CD4-positive, alpha-beta T cell treated with Interleukin-17A for 4 hours (primary cell): ENCODE measurements at places on chromosomes 12 and 14.

DNA sequence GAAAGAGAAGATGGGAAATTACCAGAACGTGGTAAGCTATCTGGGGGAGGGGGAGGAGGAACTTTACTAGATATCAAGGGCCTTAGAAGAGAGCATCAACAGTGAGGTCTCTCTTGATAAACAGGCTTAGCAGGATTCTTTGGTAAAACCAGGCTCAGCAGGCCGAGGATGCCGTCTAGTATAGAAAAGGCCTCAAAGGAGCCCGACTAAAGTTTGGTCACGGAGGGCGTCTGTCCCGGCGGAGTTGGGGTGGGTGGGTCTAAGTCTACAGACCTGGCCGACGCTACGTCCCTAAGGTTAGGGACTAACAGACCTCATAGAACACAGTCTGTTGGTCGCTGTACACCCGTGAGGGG, 538 bp upstream of the TIGAR start:
- no peak for DNase-seq

- no peak for DNase-seq
Observed at GRCh38 chr12:117034701-117035151, 64.5 kb downstream of the TESC start.

DNA sequence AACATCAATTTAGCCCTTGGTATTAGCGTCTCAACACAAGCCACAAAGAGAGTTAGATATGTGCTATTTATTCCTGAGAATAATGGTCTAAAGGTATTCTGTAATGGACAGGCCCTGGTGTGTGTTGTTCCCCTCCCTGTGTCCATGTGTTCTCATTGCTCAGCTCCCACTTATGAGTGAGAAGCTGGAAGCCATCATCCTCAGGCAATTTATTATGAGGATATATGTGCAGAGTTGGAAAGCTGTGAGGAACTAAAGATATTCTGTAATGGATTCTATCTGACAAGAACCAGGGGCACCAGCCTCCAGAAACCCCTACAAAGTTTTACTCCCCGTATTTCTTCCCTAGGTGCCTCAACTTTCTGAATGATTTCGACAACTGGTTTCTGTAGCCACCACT, 210.8 kb downstream of the GRIN2B start:
- DNase-seq = no peak

DNA sequence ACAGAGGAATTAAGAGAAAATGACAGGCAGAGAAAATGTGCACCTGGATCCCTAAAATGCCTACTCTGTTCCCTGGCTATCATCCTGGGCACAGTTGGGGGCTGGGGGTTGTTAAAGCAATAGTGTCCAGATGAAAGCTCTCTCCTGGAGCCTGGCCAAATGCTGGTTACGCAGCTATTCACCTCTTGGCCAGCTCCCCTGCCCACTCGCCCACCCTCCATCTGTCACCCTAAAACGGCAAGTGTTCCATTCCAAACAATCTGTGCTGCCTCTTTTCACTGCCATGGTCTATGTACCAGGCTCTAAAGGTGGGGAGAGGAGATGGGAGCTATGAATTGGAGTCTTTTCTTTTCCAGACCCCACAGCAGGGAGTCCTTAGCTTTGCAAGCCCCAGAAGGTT, 24.7 kb upstream of the NPFF start:
- no peak for DNase-seq

DNA sequence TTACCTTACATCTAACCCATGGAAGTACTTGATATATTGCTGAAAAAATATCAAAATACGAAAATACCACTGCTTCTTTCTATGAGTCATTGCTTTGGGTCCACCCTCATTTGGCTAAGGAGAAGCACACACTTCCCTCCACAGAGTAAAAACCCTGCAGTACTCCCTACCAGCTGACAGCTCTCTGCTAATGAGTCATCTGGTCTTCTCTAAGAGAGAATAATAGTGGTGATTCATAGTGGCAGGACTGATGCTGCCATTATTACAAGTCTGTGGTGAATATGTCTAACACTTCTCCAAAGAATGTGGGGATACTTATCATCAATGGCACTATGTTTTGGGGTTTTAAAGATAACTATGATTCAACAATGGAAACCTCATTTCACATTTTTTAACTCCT, 90.7 kb downstream of the PPFIA2 start:
- DNase-seq = no peak

- peak; percentile 12 for DNase-seq
Observed at GRCh38 chr12:754473-754820, 2.1 kb downstream of the WNK1 start.

- DNase-seq = no peak
Observed at GRCh38 chr12:102503056-102503681, 22.8 kb upstream of the IGF1 start.

GRCh38 chr14:99650189-99650588, 5.3 kb downstream of the HHIPL1 start:
- DNase-seq = no peak

GRCh38 chr14:39109893-39110715, 4.0 kb upstream of the GEMIN2 start:
- no peak for DNase-seq

GRCh38 chr12:79648881-79649280, 41.9 kb downstream of the PAWR start:
- DNase-seq = no peak

- DNase-seq = no peak
Observed at GRCh38 chr12:32265951-32266350, 133.4 kb upstream of the FGD4 start.

DNA sequence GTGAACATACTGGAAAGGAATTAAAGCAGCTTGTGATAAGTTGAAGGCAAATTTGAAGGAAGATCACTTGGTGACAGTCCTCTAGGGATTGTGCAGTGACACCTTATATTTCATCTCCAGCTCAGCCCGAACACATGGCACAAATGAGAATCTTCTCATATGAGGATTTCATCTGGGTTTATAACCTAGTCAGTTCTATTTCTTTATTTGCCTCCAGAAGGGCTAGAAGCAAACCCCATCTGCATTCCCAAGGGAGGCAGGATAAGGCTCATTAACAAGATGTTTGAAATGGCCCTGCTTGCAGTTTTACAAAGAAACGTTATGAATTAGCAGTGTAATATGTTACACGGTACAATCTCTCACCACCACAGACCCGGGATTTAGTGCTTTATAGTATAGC, 90.7 kb upstream of the KRR1 start:
- DNase-seq = no peak

DNA sequence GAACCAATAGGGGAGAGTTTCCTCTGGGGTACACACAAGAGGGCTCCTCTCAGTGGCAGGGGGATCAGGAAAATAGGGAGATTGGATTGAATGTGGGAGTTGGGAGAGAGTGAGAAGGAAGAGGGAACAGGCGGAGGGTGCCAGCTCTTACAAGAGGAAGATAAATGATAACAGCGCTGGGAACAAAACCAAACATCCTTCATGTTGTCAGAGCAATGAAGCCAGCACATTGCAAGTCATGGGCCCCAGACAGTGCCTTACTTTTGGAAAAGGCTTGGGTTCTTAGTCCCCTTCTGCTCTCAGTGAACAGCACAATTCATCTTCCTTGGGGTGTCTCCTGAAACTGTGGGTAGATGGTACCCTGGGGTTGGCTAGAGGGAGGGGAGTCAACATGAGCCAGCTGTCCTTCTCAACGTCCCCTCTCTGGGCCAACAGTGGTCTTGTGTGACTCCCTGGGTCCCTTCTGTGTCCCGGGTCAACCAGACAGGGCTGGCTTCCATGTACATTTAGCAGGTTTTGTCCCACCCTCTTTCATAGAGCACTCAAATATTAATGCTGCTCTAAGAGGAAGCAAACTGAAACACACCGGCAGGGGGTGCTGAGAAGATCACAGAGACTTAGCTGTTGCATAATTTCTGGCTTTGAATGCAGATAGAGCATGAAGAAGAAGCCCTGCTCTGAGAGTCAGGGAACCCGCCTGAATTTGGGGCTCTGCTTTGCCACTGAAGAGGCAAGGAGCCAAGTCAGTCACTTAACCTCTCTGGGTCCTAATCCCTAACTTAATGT, 138.5 kb downstream of the ESRRB start:
- DNase-seq = no peak

- no peak for DNase-seq
Observed at GRCh38 chr12:87794854-87795253, 234.3 kb downstream of the C12orf50 start.

GRCh38 chr14:73502017-73502619, 11.4 kb downstream of the RIOX1 start:
- DNase-seq = no peak

DNA sequence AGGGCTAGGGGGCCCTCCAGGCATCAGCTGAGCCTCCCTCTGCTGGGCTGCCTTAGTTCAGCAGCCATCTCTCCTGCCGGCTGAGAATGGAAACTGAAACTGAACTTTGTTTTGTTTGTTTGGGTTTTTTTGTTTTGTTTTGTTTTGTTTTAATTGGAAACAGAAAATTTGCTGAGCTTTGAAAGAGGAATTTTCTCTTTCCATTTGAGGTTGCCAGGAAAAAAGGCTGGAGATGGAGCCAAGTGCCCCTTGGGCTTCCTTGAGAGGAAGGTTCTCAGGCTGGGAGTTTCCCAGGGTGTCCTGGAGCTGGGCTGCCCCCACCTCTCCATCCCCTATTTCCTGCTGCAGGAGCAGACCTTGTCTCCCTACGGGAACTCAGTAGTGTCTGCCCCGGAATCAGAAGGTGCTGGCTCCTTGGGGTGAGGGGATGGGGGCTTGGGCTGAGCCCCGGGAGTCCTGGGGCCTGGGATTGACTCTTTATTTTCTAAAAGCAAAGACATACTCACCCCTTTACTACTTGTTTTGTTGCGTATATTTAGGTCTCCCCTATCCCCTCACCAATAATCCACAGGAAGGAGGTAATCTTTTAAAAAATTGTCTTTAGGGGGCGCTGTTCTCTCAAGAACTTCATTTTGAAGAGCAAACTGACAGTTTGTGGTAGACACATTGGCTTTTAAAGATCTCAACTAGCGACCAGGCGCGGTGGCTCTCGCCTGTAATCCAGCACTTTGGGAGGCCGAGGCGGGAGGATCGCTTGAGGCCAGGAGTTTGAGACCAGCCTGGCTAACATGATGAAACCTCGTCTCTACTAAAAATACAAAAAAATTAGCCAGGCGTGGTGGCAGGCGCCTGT, 21.3 kb upstream of the OASL start:
- peak; percentile 68 for DNase-seq

- no peak for DNase-seq
Observed at GRCh38 chr12:25557830-25558436, 4.8 kb upstream of the LMNTD1 start.

DNA sequence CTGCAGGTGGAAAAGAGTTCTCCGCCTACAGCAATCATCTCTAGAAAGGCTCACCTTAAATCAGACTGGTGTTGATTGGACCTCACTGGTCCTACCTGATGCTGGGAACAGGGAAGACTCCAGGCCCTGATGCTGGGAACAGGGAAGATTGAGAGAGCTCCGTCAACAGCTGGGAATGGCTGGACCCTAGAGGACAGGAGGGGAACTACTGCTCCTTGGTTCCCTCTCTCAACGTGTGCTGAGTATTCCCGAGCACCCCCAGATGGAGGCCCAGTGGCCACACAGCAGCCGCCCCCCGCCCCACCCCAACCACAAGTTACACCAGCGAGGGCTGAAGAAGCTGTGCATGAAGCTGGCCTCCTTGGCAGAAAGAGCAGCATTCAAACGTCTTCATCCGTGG, 240.3 kb downstream of the SLC15A4 start:
- DNase-seq = no peak

DNA sequence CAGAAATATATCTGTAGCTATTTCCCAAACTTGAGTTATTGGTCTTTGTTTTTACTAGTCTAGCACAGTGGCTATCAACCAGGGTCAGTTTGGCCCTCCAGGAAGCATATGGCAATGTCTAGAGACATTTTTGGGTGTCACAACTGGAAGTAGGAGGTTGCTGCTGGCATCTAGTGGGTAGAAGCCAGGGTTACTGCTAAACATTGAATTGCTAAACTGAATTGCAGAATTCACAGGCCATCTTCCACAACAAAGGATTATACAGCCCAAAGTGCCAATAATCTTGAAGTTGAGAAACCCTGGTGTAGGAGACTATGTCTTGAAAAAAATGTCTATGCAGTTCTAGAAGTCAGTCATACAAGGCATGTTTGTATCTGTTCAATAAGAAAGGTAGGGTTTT, 27.7 kb downstream of the ARHGAP5 start:
- no peak for DNase-seq

DNA sequence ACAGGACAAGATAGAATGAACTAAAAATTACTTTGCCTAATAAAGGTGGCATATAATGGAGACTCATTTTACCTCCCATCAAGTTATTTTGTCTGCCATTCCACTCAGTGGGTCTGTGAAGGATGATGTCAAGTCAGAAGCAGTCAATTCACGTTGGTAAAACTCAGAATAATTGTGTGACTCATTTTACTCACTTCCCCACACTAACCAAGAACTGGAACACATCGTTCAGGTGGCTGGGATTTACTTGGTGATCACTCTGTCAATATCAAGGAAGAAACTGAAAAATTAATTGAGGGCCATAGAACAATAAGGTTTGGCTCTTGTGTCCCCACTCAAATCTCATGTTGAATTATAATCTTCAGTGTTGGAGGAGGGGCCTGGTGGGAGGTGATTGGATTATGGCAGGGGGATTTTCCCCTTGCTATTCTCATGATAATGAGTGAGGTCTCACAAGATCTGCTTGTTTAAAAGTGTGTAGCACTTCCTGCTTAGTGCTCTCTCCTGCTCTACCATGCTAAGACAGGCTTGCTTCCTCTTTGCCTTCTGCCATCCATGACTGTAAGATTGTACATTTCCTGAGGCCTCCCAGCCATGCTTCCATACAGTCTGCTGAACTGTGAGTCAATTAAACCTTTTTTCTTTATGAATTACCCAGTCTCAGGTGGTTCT, 35.7 kb upstream of the GTF2A1 start:
- no peak for DNase-seq

- DNase-seq = no peak
Observed at GRCh38 chr12:57261428-57261865, 10.5 kb upstream of the STAC3 start.

DNA sequence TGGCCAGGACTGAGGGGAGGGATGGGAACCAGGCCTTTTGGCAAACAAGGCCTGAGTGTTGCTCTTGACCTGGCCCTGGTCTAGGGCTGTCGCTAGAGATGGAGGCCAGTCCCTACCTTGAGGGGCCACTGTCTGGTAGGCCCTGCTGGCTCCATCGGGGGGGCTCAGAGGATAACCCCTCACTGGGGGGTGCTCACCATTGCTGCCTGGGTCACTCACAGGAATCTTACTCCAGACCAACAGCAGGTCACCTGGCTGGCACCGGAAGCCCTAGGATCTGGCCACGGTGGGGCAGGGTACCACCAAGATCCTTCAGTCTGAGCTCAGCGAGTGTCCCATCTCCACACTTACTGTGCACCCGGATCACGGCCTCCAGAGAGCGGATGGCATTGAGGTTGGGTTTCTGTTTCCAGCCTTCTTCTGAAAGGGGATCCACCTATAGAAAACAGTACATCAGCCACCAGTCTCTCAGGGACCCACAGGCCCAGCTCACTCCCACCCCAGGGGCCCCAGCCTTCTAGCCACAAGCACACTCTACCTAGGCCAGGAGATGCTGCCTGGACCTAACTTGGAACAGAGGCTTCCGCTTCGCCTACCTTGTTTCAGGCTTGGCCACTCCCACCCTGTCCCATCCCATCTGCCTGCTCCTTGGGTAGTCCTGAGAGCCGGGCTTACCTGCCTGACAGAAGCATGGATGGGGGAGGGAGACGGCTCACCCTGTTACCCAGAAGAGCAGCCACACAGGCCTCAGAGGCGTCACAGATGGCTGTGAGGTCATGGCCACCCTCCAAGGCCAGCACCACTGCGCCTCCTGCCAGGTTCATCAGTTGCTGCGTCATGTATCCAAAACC, 12.2 kb downstream of the SLC48A1 start:
- DNase-seq = no peak

GRCh38 chr12:96534339-96534738, 45.0 kb downstream of the CFAP54 start:
- no peak for DNase-seq
